H1 (cell line): ENCODE measurements at places on chromosomes 16 and 17. TPM values are rescaled to one million over a fixed set of nuclear protein-coding genes. Genes with fewer than 3 reads are reported as not detected.

Gene KIF19
- 0.36 and 0.52 TPM in 2 replicates for total RNA-seq

Gene ST6GALNAC2
- not detected in 2 replicates for total RNA-seq

Gene ORMDL3
- total RNA-seq: 50.4 and 54.6 TPM in 2 replicates

Gene KRTAP1-1
- not detected in 2 replicates for total RNA-seq

Gene PLCG2
- 5.6 and 6.9 TPM in 2 replicates for total RNA-seq

Gene TBC1D3
- not detected in 2 replicates for total RNA-seq

Gene CLEC18A
- 0.92 and 1.4 TPM in 2 replicates for total RNA-seq

Gene MEOX1
- not detected in 2 replicates for total RNA-seq

Gene HEATR9
- total RNA-seq: not detected in 2 replicates

Gene HOXB1
- total RNA-seq: not detected in 2 replicates

Gene BEAN1
- total RNA-seq: not detected in 2 replicates

DNA sequence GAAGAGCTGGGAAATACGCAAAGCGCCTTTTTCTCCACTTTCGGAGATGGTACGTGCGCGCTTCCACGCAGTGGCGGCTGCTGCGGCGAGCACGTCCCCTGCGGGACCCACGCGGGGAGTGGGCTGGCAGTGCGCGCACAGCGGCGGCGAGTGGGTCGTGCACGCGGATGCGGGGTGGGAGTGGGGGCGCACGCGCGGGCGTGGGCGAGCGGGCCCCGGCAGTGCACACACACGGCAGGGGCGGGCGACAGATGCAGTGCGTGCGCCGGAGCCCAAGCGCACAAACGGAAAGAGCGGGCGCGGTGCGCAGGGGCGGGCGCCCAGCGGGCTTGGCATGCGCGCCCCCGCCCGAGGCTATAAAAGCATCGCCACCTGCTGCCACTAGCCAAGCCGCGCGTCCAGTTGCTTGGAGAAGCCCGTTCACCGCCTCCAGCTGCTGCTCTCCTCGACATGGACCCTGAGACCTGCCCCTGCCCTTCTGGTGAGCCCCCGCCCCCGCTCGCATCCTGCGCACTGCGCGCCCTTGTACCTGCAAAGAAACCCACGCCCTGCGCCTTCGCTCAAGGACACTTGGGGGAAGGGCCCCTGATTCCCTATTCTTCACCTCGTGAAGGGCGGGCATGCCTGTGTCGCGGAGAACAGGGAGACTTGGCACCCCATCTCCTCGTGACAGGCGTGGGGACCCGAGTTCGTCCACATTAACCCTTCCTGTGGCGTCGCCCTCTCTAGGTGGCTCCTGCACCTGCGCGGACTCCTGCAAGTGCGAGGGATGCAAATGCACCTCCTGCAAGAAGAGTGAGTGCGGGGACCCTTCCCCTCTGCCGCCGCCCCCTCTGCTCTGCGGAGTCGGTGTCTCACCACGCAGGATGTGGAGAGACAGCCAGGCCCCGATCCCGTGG, at the start of gene MT3:
Gene MT3, plus strand, starts transcription at position 388 of the 899 bp plus-strand sequence. Its CDS starts 63 bp downstream, at position 451.
- no peak for DNase-seq

GRCh38 chr17:77409282-77410161, 268.8 kb downstream of the SEC14L1 start:
- DNase-seq: peak; percentile 71

- DNase-seq: no peak
These were observed 717.2 kb downstream of the WWOX start for GRCh38 chr16:78816499-78817195.

- DNase-seq: no peak
These were observed 17.5 kb downstream of the CACNG3 start for GRCh38 chr16:24273508-24274182.

GRCh38 chr16:49811644-49812334, 44.1 kb downstream of the ZNF423 start:
- no peak for DNase-seq

DNA sequence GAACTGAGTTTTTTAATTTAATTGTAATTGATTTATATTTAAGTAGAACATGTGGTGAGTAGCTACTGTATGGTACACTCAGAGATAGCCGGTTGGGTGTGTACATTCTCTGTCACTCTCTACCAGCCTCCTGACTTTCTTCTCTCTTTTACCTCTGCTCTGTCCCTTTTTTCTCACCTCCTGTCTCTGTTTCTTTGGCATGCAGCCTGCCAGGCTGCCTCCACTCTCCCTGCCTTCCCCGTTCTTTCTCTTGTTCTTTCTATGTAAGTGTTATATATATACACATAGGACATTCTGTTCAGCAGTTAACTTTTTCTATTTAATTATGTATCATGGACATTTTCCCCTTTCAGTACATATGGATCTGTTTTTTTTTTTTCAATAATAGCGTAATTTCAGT, 50.8 kb downstream of the MRTFB start:
- DNase-seq: no peak

DNA sequence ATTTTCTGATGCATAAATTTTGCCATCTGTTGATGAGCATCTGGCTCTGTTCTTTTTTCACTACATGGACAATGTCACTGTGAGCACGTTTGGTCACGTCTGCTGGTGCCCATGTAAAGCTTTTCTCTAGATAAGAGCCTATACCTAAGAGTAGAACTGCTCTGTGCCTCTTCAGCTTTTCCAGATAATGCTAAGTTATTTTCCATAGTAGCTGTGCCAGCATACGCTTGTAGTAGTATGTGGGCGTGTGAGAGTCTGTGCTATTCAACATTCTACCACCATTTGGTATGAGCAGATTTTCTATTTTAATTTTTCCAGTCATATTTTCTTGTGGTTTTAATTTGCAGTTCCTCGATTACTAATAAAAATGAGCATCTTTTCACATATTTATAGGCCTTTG, 33.2 kb downstream of the VPS35L start:
- no peak for DNase-seq

DNA sequence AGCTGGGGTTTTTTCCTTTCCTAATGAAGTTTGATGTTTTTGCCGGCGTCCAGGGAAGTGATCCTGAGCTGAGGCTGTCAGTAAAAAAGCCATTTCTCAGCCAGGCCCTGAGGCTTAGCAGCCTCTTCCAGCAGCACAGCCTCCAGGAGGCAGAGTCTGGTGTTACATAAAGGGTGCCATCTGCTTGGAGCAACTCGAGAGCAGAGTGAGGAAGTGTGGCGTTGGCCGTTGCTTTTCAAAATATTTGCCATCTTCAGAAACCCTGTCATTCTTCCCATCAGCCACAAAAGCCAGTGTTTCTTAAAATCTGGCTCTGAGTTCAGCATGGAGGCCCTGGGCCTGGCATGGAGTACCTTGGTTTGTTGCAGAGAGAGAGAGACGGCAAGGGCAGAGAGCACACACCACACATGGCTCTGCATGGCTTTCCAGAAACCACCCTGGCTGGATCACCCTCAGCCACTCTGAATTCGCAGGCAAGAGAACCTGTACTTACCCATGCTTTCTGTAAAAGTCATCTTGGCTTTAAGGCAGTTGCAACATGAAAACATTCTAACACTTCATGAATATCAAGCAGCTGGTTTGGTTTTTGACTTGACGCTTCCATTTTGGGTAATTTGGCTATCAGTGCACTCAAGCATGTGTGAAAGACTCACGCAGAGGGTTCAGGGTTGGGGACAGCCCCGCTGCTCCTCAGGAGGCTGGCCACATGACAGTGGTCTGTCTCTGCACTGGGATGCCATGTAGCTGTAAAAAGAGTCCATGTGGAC, 21.0 kb downstream of the PMM2 start:
- no peak for DNase-seq

- DNase-seq: no peak
These were observed 2.1 kb upstream of the NAGPA start for GRCh38 chr16:5035909-5036227.

- DNase-seq: no peak
These were observed 34.0 kb downstream of the YPEL2 start for GRCh38 chr17:59365383-59365981.

DNA sequence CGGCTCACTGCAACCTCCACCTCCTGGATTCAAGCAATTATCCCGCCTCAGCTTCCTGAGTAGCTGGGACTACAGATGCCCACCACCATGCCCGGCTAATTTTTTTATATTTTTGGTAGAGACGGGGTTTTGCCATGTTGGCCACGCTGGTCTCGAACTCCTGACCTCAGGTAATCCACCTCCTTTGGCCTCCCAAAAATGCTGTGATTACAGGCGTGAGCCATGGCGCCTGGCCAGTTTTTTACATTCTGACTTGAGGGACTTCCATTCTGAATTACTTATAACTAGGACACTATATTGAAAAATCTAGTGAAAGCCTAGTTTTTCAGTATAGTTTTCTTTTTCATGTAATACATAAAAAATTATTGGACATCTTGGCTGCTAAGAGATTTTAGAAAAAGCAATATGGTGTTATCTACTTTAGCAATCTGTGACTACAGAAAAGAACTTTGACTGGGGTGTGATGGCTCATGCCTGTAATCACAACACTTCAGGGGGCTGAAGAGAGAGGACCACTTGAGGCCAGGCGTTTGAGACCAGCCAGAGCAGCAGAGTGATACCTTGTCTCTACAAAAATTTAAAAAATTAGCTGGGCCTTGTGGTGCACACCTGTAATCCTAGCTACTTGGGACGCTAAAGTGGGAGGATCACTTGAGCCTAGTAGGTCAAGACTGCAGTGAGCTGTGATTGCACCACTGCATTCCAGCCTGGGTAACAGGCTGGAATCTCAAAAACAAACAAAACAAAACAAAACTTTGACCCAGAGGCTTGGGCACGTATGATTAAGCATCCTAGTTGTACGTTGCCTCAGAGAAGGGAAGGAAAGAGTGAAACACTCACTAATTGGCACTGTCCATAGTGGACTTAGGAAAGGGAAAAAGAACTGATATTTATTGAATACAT, 26.8 kb upstream of the GOSR1 start:
- DNase-seq: no peak

DNA sequence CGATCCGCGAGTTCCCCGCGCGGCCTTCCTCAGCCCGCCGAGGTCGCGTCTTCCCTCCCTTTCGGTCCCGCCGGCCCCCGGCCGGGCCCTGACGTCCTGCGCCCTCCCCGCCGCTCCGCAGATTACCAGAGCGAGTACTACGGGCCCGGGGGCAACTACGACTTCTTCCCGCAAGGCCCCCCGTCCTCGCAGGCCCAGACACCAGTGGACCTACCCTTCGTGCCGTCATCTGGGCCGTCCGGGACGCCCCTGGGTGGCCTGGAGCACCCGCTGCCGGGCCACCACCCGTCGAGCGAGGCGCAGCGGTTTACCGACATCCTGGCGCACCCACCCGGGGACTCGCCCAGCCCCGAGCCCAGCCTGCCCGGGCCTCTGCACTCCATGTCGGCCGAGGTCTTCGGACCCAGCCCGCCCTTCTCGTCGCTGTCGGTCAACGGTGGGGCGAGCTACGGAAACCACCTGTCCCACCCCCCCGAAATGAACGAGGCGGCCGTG, 5.4 kb downstream of the LHX1 start:
- DNase-seq: no peak

DNA sequence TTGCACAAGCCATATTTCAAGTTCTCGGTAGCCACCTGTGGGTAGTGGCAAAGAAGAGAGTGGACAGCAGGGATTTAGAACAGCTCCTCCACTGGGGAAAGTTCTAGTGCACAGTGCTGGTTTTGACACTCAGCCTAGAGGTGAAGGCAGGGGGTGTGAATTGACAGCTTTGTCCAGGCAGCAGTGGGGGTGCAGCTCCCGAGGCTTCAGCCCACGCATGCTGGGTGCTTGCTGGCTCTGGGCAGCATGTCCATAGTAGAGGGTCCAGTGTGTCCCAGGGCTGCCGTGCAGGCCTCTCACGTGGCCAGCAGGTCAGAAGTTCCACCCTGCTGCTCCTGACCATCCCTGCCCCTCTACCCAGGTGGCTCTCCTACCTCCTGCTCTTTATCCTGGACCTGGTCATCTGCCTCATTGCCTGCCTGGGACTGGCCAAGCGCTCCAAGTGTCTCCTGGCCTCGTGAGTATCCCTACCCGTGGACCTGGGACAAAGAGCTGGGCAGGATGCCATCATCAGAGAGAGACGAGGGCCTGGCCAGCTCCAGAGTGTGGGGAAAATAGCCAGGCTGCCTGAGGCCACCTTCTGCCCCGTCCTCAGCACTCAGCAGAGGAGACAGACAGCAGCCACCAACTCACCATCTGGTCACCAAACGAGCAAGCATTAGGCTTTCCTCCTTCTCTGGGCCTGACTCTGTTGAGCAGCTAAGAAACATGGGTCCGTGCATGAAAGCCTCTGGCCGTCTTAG, 29.8 kb downstream of the TTYH2 start:
- no peak for DNase-seq

DNA sequence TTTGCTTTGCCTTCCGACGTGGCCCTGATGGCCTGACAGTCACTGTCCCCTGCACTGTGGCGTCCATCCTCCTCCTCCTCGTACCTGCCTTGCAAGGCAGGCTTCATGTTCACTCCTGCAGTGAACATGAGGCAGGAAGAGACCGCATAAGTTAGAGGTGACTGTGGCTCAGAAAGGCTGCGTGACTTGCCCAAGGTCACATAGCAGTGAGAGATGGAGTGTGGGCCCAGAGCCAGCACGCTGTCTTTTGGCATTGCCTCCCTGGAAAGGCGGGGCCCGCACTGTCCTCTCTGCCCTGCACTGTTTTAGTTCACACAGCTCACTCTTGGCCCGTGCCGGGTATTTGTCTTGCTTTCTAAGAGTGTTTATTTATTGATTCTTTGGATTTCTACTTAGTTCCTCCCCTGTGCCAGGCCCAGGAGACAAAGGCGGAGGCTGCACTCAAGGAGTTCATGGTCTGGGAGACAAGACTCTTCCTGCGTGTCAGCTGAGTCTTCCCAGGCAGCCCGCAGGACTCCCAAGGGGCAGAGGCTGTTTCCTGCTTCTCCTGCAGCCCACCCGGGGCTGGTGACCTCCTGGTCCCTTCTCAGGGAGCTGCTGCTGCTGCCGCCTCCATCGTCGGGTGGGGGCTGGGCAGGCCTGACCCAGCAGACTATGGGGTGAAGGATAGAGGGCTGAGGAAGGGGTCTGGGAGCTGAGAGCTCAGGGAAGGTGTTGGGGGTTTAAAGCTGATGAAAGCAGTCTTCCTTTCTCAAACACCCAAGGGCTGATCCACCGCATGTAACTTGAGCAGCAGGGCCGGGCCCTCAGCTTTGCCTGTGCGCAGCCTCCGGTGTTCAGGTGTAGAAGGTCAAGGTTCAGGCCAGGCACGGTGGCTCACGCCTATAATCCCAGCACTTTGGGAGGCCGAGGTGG, 12.7 kb downstream of the CYGB start:
- no peak for DNase-seq

DNA sequence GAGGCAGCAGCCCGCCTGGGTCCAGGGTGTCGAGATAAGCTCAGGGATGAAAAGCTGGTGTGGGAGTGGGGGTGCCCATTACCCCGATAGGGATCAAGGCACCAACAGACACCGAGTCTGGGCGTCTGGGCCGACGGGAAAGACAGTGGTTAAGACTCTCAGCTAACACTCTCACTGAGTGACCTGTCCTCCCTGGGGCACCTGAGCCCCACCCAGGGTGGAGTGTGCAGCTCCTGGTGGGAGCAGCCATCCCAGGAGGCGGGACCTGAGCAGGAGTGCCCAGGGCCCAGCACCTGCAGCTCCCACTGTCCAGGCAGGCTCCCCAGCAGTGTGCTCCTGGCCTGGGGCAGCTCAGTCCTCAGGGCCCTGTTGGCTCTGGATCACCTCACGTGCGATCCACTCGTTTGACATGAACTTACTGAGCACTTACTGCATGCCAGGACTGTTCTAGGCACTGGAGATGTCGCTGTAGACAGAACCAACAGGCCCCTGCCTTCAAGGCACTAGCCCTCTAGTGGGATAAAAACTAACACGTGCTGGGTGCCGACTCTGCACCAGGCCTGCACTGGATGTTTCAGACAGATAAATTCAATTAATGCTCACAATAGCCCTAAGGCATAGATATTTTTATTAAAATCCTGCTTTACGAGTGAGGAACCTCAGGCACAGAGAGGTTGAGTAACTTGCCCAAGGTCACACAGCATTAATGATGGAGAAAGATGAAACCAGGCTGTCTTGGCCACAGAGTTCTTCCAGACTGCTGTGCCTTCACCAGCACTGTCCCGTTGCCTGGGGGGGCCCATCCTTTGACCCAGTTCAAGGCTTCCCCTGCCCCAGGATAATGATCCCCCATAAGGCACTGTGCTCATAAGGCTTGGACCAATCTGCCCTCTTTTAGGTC, 1.9 kb downstream of the EVPLL start:
- DNase-seq: no peak
